Mesenteric fat pad (tissue), 1 donor: ENCODE measurements at places on chromosomes 6 and 20.

DNA sequence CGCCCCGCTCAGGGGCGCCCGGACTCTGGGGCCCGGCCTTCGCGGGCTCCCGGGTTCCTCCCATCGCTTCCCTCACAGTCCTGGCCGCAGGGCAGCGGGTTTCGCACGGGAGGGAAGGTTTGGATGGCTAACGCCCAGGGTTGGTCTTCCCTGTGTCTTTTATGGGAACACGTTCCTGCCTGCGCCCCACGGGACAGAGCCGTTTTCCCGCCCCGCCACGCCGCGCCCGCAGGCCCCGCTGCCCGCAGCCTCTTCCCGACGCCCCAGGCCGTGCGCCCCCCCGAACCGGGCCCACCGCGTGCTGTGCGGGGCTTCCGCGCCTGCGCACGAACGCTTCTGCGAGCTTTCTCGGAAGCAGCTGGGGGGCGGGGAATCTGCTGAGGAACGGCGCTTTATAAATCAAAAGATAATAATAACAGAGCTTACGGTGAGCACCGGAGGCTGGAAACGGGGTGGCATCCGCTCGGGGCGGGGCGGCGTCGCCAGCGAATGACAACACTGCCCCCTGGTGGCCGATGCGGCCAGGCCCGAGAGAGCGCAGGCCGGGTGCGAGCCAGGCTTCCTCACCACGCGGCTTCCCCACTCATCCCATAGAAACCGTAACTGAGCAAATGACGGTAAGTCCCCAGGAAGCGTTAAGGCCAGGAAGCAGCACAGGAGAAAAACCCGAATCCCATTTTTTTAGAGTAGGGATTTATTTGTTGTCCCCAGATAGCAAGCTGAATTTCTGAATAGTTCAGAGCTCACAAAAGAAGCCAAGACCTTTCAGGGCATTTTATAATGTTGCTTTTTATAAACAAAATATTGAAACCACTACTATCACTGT, 116.4 kb downstream of the MYLK4 start:
- DNase-seq = peak; percentile 96

GRCh38 chr6:108166664-108167448, 1.0 kb downstream of the NR2E1 start:
- DNase-seq = no peak

DNA sequence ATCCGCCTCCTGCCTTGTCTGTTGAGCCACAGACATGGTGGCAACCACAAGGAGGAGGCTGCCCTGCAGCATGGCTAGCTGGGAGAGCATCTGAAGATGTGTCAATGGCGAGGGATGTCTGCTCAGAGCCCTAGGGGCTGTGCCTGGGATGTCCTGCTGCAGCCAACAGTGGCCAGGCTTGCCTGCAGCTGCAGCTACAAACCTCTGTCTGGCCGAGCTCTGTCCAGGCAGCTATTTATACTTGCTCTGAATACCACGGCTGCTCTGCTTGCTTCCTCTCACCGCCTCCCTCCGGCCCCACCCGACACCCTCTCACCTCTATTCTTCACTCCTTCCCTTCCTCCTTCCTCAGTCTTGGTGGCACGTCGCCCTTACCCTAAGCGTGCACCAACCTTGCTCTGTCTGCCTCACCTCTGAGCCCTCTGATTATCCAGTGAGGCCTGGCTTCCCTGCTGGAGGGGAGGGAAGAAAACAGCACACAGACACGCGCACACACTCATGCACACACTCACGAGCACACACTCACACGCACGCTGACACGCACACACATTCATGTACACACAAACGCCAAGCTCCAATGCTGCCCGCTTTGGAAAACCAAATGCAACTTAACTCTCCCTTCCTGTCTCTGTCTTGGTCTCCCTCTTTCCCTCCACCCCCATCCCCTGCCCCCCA, at the start of gene ANGPT4:
TSS of gene ANGPT4 (minus strand) at position 210 of the 675 bp plus-strand sequence. CDS start at position 90, 120 bp downstream.
- peak; percentile 55 for DNase-seq

GRCh38 chr20:63283397-63284082, 9.4 kb upstream of the COL20A1 start:
- no peak for DNase-seq
